Heart right ventricle (tissue), 16 donors: ENCODE measurements at places on chromosomes 2 and 18. TPM values are rescaled to one million over a fixed set of nuclear protein-coding genes. Genes with fewer than 3 reads are reported as not detected.

CD302 gene
- 17.9 TPM for total RNA-seq

CD8B2 gene
- total RNA-seq = not detected

RAB6D gene
- not detected for total RNA-seq

DPP4 gene
- total RNA-seq = 5.6 TPM

POTEI gene
- total RNA-seq = not detected

ABHD1 gene
- 3.5 TPM for total RNA-seq

LONRF2 gene
- total RNA-seq = 28.0 TPM

AGFG1 gene
- total RNA-seq = 60.3 TPM

FMNL2 gene
- 3.3 TPM for total RNA-seq

B3GNT7 gene
- total RNA-seq = 3.2 TPM

SCN2A gene
- total RNA-seq = 0.07 TPM

ANKRD44 gene
- 6.9 TPM for total RNA-seq
